ENCODE measurements at places on chromosomes 6 and 20.

GRCh38 chr20:12383821-12384220 is 466.1 kb downstream of the BTBD3 start:
- DNase-seq: no peak

DNA sequence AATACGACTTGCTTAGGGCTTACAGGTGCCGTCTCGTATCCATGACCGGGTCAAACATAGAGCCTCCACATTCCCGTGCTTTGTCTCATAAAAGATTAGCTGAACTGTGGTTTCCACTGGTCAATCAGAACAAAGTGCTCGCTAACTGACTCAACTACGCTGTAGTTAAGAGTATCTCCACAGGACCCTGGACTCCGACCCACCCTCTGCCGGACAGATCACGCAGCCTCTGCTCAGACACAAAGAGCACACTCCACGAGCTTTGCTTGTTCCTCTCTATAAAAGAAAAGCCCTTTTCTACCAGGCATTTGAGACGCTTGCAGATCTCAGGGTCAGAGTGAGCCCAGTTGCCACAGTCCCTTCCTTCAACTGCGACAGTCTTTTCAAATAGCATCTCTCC is 298.7 kb upstream of the CDH4 start:
- no peak for DNase-seq

GRCh38 chr6:40931931-40932330 is 107.1 kb downstream of the UNC5CL start:
- DNase-seq: no peak

DNA sequence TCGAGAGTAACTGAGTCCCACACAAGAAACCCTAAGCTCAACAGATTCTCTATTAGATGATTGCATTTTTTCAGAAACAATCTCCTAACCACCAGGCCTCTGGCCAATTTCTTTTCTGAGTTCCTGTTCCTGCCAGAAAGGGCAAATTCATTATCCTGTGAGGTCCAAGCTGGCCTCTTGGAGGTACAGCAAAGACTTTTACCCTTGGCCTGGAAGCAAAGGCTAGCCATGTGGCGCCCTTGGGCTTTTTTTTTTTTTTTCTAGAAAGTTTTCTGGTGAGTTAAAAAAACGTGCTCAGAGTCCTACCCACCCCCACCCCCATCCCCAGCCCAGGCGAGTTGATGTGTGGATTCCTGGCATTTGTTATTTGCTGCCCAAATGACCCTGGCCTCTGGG is 59.0 kb upstream of the EEF1A1 start:
- DNase-seq: no peak

- no peak for DNase-seq
Observed at GRCh38 chr20:8515810-8516435, 383.9 kb downstream of the PLCB1 start.

DNA sequence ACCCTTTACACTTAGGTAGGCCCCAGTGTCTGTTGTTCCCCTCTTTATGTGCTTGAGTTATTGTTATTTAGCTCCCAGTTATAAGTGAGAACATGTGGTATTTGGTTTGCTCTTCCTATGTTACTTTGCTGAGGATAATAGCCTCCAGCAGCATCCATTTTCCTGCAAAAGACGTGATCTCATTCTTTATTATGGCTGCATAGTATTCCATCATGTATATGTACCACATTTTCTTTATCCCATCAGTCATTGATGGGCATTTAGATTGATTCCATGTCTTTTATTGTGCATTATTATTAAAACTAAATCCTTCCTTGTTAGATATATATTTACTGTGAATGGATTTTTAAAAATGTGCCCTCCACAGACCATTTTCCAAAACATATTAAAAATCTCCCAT is 1137.3 kb upstream of the ADGRB3 start:
- no peak for DNase-seq

GRCh38 chr6:35136185-35136584 is 5.0 kb downstream of the TCP11 start:
- DNase-seq: no peak

DNA sequence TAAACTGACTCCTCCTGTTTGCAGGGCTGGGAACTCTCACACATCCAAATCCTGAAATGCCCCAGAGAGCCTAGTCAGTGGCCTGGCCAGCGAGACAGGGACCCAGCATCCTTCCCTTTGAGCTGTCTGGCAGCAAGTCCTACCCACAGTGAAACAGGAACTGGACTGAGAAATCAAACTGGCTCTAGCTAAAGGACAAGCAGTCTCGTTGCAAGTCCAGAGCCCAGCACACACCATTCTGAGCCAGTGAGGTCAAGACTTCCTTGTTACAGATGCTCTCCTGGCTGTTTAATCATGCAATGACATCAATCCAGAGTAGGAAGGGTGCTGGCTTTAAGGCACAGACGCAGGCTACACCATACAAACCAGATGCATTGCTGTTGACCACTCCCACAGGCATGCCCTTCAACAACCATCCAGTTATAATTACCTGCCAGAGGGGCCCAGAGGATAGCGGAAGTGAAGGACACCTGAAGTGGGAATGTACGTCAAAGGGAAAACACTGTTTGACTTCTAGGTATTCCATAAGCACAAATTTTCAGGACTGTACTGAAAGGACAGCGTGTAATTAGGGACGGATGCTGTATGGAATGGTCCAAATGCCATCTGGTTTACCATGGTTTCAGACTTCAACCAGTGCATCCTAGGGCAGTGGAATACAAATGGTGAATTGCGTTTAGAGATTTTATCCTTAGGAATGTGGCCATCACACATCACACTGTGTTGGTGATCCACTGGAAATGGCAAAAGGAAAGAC is 114.4 kb downstream of the SLC23A2 start:
- peak; percentile 37 for DNase-seq

- no peak for DNase-seq
Observed at GRCh38 chr20:34049389-34049788, 55.7 kb downstream of the RALY start.

DNA sequence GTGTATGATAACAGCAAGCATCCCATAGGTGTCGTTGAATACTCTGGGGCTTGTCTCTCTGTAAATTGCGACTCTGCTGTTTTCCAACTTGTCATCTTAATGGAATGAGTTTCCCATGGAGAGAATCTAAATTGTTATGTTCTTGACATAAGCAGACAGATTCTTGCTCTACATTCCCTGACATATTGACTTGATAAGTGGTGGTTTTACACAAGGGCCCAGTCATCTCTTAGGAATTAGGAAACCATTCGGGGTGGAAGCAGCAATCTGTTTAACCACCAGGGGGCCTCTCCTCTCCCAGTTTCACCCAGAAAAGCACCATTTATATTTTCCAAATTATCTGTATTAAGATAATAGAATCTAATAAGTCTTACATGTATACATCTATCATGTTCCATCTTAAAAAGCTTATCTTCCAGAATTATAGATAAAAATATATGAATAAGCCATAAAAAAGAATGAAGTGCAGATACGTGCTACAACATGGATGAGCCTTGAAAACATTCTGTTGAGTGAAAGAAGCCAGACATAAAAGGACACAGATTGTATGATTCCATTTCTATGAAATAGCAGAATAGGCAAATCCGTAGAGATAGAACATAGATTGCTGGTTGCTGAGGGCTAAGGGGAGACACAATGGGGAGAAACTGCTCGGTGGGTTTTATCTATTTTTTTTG is 23.1 kb upstream of the MROH8 start:
- no peak for DNase-seq

- DNase-seq: no peak
Observed at GRCh38 chr20:48070991-48071652, 285.8 kb upstream of the SULF2 start.

DNA sequence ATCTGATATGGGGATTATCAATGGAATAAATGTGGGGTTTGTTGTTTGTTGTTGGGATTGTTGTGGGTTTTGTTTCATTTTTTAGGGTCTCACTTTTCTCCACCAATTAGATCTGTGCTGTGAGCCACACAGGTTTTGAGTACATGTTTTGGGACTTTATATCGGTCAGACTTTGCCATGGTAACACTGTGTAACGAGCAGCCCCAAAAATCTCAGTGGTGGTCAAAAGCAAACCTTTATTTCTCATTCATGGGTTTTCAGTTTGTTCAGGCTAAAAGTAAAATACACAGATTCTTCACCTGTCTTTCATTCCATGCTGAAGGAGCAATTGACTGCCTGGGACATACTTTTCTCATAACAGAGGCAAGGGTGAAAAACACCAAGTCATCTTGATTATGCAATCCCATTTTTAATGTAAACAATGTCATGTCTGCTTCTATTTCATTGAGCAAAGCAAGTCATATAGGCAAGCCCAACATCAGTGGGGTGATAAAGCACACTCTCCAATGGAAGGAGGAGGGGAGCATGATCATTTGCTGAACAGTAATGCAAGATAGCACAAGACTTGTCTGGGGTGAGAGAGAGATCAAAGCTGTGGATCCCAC is 101.1 kb upstream of the PLCB4 start:
- no peak for DNase-seq

DNA sequence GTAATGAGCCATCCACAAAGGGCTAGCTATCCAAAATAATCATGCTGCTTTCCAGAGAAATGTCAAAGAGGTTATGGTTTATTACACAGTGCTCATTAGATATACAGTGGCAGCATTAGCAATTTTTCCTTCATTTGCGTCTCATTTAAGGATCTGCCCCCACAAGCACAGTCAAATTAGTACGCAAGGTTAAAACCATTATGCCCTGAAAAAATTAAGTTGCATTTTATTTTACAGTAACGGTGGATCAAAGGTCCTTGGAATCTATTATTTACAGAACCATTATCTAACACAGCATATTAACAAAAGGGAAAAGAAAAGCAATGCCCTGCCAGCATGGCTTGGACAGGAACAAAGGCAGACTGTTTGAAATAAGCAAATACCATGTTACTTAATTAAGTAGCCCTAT is 144.8 kb downstream of the PDSS2 start:
- no peak for DNase-seq

DNA sequence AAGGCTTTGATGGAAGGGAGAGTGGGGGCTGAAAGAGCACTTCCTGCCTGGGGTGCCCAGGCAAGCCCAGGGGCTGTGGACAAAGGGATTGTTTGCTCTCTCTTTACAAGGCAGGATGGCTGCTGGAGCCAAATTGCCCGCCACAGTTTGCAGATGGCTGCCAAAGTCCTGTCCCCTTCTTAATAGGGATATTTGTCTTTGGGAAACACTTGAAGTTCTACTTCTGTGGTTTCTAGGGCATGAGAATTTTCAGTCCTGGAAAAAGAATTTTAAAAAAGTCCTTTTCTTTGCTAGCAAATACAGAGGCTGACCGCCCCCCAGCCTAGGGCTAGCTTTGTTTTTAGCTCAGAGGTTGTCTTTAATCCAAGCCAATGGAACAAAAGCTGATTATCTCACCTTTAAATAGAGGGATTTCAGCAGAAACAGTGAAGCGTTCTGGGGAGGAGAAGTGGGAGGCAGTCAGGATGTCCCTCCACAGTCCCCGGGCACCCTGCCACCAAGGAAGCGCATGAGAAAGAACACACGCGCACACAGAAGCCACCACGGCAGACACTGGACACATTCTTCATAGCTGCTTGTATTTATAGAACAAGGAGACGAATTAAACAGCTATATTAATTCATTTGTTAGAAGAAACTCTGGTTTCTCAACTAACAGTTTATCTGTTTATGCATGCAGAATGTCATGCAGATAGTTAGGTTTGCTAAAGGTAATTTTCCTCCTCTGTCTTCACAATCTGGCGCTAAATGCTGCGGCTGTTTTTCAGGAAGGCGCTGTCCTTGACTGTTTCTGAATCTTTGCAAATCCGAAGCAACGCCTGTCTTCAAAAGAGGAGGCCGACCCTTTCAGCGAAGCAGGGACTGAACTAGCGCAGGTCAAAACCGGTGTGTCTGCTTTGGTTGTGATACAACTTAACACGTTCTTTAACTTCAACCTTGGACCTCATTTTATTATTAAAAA is 736.9 kb downstream of the QKI start:
- peak; percentile 55 for DNase-seq

- no peak for DNase-seq
Observed at GRCh38 chr6:39543095-39543494, 182.1 kb downstream of the KIF6 start.

DNA sequence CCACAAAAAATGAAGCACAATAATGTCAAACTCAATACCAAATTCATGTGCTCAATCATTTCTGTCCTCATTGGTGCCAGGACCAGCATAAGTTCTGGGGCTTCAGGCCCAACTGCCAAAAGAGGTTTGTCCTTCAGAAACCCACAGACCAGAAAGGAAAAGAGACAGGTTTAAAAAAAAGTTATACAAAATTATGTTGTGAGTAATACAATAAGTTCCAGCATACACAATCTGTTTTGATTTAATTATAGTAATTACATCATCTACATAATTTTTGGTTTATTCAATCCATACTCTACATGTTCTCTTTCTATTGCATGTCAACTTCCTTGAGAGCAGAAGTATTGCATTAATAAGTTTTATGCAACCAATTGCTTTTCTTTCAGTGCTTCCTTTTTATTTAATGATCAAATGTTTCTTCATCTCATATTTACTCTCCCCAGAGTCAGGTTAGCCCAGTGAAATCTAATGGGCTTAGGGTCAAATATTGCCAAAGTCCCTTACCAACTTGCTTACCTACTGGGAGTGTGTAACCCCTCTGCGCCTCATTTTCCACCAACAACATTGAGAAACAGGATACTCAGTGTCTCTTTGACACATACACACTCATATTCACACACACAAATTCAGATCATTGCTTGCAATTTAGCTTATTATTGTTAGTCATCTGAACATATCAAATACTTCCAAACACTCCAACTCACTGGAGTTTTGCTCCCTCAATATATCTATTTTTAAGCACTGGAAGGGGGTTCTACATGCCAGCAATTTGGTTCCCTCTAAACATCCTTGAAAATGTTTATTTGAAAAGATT is 424.4 kb upstream of the MARCKS start:
- DNase-seq: no peak

DNA sequence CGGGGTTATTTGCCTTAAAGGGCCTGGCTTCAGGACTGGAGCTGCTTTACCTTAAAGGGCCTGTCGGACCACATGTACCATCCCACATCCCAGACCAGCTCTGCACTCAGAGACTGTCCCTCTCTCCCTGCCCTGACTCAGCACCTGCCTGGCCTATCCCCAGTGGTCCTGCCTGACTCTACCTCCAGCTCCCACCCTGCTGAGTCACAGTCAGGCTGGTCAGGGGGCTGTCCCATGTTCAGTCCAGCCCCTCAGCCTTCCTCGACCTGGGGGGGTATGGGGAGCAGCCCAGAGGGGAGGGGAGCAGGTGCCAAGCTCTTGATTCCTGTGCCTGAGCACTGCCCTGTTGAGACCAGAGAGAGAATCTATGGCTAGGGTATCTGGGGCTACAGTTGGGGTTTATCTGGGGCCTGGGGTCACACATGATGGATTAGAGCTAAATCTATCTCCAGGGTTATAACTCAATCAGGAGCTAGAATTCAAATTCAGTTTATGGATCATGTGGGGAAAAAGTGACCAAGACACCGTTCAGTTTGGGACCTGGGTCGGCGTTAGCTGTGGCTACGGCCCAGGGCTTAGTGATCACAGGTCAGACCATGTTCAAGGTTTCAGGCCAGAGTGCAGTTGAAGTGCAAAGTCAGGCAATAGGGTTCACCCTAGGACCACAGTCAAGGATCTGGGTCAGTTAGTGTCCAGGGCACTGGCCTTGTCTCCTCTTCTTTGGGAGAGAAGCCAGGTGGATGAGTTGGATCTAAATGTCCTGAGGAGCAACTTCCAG is 9.4 kb upstream of the TRIB3 start:
- DNase-seq: no peak

- no peak for DNase-seq
Observed at GRCh38 chr20:32979201-32979998, 24.8 kb downstream of the SUN5 start.

GRCh38 chr6:156687789-156688619 is 89.2 kb upstream of the ARID1B start:
- DNase-seq: peak; percentile 45

All from amygdala (tissue), 56 donors.